Myocyte (in vitro differentiated cells): ENCODE measurements at places on chromosomes 16 and 17.

DNA sequence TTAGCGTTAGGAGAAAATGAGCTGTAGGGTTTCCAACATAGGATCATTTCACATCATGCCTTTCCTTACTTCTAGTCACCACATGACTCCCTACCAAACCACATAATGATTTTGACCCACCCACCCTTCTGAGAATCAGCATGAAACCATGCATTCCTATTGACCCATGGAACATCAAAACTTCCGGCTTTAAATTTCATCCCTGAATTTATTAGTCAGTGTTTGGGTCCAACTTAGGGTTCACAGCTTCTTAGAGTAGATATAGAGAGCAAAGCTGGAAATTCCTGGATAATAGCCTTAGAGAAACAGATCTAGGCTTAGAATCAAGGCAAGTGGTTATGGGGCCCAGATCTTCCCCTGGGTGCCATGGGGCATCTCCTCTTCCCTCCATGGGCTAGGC, 162.6 kb downstream of the TOX3 start:
- no peak for DNase-seq

- no peak for DNase-seq
Measured at GRCh38 chr16:46812781-46813540, 18.0 kb downstream of the C16orf87 start.

DNA sequence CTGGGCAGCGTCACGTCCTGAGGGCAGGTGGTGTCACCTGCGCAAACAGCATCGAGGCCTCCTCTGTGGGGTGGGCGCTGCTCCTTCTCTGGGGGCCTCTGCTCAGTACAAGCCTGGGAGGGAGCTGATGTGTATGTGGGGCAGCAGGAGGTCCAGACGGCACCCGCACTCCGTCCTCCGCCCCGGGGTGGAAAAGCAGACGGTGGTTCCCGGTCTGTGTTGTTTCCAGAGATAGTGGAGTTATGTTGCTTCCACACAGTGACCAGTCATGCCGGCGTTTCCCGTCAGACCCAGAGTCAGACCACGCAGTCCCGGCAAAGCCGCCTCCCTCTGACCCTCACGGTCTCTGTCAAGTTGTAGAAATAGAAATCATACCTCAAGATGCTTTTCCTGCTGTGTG, 13.7 kb upstream of the RPL13 start:
- DNase-seq = no peak

- DNase-seq = no peak
Measured at GRCh38 chr16:28511801-28512789, 5.5 kb upstream of the IL27 start.

- DNase-seq = no peak
Measured at GRCh38 chr16:84378567-84378966, 10.2 kb downstream of the ATP2C2 start.

DNA sequence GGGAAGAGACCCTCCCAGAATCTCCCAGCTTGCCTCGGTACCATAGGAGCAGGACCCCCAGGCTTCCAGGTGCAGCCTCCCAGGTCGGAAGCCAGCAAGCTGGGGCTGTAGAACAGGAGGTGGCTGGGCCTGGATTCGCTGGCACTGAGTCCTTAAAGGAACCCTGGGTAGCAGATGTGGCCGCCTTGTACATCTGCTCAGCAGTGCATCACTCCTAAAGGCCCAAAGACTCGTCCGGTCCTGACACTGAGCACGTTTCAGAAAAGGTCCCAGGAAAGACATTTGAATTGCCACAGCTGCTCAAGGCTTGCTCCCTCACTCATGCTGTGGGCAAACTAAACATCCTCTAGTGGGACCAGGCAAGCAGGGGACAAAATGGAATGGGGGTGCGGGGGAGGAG, 172.8 kb downstream of the RAB11FIP4 start:
- peak; percentile 59 for DNase-seq

DNA sequence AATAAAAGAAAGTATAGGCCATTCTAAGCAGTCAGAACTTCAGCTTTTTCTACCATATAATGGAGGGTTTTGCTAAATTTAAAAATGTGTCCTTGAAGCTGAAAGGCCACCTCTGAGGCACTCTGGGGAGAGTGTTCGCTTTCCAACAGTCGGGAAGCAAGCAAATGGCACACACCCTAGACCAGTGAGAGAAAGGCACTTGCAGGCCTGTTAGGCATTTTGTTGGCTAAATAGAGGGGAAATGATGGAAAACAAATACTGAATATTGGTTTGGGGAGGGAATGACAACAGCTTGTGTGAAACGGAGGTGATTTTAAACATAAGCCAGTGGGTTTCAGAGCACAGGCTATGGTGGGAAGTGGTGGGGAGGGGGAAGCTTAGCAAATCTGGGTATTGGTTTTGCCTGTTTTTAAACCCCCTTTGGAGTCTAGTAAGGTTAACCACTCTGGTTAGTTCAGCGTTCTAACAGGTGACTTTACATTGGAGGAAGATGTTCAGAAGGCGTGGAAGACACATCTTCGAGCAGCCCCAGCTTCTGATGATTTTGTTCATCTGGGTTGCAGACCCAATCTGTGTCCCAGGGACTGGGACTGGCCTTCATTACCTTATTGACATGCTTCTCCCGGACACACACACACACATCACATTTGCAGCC, 90.5 kb downstream of the PRKCA start:
- no peak for DNase-seq
